ENCODE measurements at places on chromosomes 5 and 9.

GRCh38 chr5:112923148-112923917 lies 1.3 kb upstream of the REEP5 start:
- no peak for DNase-seq

DNA sequence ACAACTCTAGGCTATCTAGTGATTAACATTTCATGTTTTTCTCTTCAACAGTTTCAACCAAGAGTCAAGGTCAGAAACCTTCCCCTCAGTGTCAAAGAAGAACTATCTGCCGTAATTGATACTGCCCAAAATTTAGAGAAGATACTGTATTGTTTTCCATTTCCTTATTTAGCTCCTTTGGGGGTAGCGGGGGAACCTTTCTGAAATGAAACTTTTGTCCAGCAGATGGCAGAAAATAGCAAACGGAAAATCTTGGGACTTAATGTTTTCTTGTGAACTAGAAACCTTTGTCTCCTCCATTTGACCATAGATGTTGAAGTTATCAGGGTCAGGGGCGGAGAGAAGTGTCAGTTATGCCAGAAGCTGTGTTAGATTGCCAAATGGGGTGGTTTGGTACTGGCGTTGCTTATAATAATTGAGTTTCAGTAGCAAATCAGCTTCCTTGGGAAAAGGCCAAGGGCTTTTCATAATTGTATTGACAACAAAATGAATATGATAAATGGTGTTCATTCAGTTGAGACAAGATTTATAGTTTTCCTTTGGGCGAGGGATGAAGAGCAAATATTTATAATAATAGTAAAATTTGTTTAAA lies 101.7 kb upstream of the TLX3 start:
- peak; percentile 69 for DNase-seq

DNA sequence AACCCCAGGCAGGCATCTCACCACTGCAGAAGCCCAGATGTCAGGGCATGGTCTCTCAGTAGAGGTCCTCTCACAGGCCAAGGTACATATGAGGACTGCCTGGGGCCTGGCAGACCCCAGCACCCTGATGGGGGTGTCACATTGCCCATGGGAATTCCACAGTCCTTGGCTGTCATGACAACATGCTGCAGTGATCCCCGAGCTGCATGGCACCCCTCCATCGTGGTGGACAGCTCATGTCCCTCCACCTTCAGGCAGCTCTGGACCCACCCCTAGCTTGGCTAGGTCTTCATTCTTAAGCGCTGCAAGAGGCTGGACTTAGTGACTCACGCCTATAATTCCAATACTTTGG lies 74.1 kb upstream of the LRRTM2 start:
- DNase-seq = no peak

GRCh38 chr9:86734771-86735170 lies 212.5 kb downstream of the GAS1 start:
- no peak for DNase-seq

GRCh38 chr9:20356403-20357036 lies 265.8 kb downstream of the MLLT3 start:
- DNase-seq = peak; percentile 80
